ENCODE measurements at places on chromosomes 3 and 15. TPM values are rescaled to one million over a fixed set of nuclear protein-coding genes. Genes with fewer than 3 reads are reported as not detected.

The TM4SF18 gene
- 0.29 TPM for polyA plus RNA-seq

- DNase-seq = no peak
These were observed 2.6 kb upstream of the FOXP1 start for GRCh38 chr3:71585887-71586809.

GRCh38 chr3:26708501-26708900 is 85.9 kb downstream of the LRRC3B start:
- DNase-seq = no peak

The GOLGA6A gene
- not detected for polyA plus RNA-seq

- DNase-seq = no peak
These were observed 10.6 kb upstream of the STT3B start for GRCh38 chr3:31522152-31522551.

DNA sequence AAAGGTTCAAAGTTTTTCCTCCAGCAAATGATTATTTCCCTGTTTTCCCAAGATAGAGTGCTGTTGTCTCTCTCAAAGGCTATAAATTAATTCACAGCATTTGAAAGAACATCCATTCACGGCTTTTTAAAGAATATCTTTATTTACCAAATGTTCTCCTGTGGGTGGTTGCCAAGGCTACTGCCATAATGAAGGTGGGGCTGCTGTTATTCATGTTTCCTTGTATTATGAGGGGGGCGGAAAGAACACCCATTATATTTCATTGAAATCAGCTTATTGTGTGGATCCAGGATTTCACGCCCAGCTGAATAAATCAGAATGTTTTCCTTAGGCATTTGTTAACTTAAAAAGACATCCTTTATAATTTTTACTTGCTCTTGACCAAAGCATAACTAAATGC is 10.1 kb downstream of the SRP14 start:
- no peak for DNase-seq

- no peak for DNase-seq
These were observed 34.3 kb downstream of the CCR3 start for GRCh38 chr3:46276497-46277099.

DNA sequence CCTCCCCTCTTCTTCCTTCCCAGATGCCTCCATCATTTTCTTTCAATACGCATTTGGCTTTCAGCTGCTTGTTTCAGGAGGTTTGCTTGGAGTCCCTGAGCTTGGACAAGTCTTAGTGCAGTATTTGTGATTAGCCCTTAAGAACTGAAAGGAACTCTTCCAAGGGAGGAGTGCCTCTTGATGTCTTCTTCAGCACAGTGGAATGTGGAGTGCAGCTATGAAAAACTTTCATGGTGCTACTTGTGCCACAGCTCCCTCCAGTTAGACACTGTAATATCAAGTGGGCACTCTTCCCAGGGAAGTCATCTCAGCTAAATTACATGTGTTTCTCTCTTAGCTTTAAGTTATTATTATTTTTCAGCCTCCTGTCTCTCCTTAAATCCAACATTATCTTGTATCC is 173.1 kb downstream of the NECTIN3 start:
- DNase-seq = no peak

The SNTN gene
- not detected for polyA plus RNA-seq

- no peak for DNase-seq
These were observed 2.3 kb downstream of the SQOR start for GRCh38 chr15:45637141-45637540.

The SUCNR1 gene
- not detected for polyA plus RNA-seq

- no peak for DNase-seq
These were observed 141.0 kb upstream of the MYRIP start for GRCh38 chr3:39668420-39668819.

DNA sequence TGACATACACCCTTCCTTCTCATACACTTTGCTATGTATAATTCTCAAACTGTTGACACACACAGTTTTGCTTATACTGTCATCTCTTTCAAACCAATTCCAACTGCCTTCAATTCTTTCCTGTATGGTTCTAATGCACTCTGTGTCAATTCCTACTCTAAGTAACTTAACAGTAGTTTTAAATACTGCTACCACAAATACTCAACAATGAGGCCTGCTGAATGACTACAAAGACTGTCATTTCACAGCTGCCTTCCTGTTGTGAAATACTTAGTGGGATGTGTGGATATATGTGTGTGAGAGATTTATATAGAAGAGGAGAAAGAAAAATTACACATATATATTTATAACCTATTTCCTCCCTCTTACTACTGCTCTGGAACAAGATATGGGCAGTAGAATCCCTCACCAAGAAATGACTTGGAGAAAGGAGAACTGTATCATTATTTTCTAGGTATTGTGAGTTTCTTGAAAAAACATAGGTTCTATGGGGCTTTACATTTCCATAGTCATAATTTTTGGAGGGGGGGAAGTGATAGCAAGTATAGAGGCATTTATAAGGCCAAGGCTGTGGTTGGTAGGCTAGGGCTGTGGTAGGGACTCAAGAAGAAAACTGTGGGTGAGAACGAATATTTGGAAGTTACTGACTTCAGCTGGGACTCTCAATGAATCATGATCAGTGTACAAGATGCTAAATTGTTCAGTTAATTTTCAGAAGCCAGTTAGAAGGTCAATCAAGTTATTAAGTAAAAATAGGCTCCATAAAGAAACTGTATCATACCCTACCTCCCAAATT is 88.7 kb downstream of the ANKRD28 start:
- DNase-seq = no peak

- no peak for DNase-seq
These were observed 5.9 kb upstream of the NMD3 start for GRCh38 chr3:161215185-161215584.

GRCh38 chr3:160472344-160472743 is 22.8 kb upstream of the TRIM59 start:
- no peak for DNase-seq

- no peak for DNase-seq
These were observed 203.2 kb upstream of the PPP2R3A start for GRCh38 chr3:135762188-135762856.

- no peak for DNase-seq
These were observed 107.9 kb upstream of the DLG1 start for GRCh38 chr3:197406266-197406665.

DNA sequence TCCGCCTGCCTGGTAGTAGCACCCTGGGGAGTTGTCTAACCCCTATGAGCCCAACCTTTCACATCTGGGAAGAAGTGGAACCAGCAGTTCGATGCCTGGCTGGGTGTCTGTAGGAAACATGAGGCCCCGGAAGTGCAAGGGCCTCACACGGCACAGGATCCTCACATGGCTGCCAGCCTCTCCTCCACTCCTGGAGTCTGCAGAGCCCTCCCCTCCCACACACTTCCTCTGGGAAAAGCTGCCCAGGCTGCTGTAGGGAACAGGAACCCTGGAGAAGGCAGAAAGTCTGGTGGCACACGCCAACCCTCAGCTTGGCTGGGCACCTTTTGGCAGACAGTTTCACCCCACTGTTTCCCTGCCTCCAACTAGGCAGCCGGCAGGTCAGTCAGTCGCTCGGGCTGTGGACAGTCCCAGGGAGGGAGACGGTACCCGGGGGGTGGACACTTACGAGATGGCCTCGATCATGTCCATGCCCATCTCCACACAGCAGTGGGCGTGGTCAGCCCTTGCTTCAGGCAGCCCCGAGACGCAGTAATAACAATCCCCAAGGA is 118.4 kb downstream of the ADCY5 start:
- no peak for DNase-seq

DNA sequence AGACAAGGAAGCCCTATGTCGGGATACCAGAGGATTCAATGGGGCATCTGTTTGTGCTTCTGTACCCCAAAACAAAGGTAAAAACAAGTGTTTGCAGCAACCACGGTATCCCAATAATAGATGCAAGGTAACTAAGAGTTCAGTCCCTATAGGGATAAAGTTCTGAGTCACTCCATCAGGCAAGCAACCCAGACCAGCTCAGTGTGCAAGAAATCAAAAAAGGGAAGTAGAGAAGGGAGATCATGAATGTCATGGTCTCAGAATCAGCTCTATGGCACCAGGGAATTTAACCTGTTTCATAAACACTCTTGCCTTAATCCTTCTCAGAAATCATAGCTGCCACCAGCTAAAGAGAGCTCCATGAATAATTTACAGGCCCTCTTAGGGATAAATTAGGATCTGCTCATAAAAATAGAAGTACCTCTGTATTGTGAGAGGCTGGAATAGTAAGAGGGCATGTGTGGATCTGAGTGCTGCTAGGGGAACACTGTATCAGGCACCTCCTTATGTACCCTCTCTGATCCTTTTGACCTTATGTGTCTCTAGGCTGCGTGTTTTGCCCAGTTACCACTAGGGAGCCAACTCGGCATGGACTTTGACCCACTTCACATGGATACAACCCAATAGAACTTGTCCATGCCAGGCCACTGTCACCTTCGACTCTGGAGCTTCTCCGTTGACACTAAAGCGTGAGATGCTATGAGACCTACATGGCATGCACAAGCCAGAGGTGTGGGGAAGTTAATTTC is 754.6 kb downstream of the AGBL1 start:
- DNase-seq = no peak

DNA sequence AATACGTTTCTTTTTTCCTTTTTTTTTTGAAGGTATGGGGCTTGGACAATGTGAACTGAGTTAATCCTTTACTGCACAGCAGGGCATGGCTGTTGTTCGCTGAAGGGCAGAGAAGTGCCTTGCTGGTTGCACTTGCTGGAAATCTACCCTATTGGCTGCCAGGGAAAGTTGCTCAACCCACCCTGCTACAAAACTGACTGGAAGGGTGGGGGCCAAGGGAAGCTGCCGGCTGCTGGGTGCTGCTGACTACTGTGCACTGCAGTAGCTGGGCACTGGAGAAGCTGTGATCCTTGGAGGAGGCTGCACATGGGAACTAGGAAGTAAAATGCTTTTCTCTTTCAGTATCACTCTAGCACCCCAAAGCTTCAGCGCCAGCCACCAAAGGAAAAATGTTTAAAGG is 70.5 kb downstream of the ETV5 start:
- no peak for DNase-seq

The SEMA5B gene
- not detected for polyA plus RNA-seq

GRCh38 chr3:156892701-156893100 is 66.5 kb downstream of the LEKR1 start:
- peak; percentile 50 for DNase-seq

The TMEM44 gene
- 17.7 TPM for polyA plus RNA-seq

The LMCD1 gene
- 157 TPM for polyA plus RNA-seq

GRCh38 chr15:58486564-58486963 is 54.8 kb downstream of the LIPC start:
- no peak for DNase-seq

DNA sequence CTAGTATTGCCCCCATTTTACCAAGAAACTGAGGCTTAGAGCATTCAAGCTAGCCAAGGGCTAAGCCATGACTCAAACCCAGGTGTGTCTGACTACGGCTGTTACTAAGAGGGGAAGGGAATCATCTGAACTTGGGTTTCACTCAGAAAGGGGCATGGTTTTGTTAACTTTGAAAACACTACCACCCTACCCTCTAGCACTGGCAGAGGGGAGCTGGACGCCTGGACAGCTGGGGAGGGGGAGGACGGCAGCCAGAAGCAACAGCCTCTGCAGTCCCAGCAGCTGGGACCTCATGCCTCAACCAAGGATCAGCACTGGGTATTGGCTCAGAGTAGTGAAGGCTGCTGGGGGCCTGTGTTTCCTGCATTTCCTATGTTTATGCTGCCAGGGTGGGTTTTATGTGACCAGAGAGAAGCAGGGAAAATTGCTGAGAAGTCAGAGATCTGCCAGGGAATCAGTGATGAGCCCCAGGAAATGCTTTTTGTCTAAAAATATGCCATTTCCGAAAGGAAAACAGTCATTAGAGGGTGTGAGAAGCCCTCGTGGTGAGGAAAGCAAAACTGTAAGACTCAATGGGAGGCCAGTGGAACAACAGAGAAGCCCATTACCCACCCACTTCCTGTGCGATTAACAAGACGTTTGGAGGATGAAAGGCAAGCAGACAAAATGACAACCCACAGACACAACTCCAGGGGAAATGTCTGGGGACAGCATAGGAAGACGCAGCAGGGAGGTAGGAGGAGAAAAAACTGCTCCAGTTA is 41.2 kb downstream of the LIPC start:
- DNase-seq = no peak

DNA sequence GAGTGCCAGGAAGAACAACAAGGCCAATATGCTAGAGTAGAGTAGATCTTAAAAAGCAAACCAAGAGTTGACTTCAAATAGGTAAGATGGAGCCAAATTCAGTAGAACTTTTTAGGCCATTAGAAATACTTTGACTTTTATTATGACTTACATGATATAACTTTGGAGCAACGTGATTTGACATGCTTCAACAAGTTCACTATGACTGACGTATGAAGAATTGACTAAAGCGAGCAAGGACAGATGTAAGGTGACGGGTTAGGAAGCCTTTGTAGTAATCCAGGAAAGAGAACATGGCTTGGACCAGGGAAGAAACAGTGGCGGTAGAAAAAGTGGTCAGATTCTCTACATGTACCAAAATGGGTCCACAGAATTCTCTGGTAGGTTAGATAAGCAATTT is 4.9 kb upstream of the ZNF385D start:
- no peak for DNase-seq

- no peak for DNase-seq
These were observed 551.8 kb upstream of the CBLB start for GRCh38 chr3:106420628-106421027.

The STARD5 gene
- 5.1 TPM for polyA plus RNA-seq

The PIERCE2 gene
- polyA plus RNA-seq = 1.4 TPM

DNA sequence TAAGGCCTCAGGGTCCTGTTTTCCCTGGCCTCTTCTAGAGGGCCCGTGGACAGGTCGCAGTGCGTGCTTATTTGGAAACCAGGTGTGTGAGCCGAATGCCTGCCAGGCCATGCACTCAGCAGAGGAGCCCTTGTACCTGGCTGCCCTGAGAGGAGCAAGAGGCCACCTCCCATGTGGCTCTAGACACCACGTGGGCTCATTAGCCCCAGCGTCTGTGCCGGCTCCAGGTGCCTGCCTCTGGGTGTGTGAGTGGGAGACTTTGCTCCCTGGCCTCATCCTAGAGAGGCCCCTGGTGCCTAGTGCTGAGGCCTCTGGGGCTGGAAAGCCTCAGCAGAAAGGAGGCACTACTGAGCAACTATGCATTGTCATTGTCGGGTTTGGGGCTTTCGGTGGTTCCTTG is 50.4 kb downstream of the KLF13 start:
- no peak for DNase-seq

GRCh38 chr3:82130046-82130445 is 368.6 kb upstream of the GBE1 start:
- DNase-seq = no peak

- DNase-seq = no peak
These were observed 136.0 kb downstream of the VGLL4 start for GRCh38 chr3:11507719-11508118.

The CPLX3 gene
- not detected for polyA plus RNA-seq

DNA sequence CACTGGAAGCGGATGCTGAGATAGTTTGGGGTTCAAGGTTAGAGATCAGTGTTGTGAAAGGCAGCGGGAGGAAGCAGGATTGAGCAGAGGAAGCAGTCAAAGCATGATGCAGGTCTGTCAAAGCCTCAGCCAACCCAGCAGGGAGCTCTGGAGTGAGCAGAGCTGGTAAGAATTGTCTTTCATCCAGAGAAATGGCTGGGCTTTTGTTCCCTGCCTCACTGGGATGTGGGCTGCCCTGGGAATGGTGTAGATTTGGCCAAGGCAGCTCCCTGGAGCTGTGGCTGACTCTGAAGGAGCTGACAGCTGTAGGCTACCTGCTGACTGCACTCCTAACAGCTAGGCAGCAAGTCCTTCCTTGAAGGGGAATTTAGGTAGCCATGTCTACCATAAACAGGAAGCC is 61.9 kb upstream of the STXBP5L start:
- DNase-seq = no peak

Measured in BJ (cell line).